Activated T-cell treated with anti-CD3 and anti-CD28 coated beads, Interleukin-2, amount 50 U/mL, for 72 hours (primary cell): ENCODE measurements at places on chromosomes 3 and 15.

DNA sequence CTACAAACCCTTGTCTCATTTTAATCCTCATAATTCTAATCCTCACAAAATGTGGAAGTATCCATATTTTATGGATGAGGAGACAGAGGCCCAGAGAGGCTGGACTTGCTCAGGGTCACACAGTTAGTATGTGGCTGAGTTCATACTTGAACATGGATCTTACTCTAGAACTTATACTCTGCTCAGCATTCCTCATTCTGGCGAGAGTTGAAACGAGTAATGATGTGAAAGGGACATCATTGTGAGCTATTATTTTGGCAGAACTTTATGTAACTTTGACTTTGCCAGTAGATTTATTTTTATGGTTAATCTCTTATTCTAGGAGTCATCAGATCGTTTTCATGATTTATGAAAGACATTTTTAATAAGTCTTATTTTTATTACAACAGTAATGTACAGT is 17.5 kb downstream of the AKAP13 start:
- no peak for DNase-seq

DNA sequence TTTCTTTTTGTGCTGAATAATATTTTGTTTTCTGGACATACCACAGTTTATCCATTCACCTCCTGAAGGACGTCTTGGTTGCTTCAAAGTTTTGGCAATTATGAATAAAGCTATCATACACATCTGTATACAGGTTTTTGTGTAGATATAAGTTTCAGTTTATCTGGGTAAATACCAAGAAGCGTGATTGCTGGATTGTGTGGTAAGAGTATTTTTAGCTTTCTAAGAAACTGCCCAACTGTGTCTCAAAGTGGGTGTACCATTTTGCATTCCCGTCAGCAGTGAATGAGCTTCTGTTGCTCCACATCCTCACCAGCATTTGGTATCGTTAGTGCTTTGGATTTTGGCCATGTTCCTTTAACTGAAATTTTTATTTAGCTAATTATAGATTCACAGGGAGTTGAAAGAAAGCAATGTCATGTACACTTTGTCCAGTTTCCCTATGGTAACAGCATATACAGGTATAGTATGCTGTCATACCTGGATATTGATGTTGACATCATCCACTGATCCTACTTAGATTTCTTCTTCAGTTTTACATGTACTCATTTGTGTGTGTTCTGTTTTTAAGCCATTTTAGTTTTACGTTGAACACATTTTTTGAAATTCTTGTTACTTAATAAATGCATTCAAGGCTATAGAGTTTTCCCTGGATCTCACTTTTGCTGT is 11.9 kb downstream of the ARID3B start:
- no peak for DNase-seq

DNA sequence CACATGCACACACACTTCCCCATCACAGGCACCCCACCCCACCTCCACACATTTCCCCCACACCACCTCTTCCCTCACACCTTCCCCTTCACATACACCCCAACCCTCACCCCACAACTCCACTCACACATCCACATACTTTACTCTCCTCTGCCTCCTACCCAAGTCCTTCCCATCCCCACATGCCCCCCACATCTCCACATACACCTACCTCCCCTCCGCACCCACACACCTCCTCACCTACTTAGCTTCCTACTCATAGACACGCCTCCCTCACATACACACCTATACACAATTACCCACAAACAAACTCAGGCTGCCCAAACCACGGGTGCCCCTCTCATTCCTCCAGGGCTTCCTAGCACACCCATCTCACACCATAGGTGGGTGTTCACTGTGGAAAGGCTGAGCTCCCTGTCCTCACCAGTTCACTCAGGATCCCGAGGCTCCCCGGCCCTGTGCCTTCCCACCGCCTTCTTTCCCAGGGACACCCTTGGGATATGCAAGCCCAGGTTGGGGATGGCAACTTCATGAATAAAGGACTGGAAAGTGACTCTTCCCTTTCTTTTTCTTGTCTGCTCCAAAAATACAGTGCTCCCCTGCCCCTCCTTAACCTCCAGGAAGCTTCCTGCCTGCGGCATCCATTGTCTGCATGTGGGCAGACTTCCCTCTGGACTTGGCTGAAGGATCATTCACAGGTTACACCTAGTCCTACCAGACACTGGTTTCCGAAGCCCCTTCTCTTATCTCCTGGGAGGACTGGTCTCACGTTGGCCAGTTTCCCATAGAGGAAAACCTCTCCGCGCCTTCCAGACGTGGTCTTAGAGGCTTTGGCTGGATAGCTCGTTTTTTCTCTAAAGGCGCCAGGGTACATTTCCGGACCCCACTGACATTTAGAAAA is 61.5 kb downstream of the SLCO2A1 start:
- no peak for DNase-seq

DNA sequence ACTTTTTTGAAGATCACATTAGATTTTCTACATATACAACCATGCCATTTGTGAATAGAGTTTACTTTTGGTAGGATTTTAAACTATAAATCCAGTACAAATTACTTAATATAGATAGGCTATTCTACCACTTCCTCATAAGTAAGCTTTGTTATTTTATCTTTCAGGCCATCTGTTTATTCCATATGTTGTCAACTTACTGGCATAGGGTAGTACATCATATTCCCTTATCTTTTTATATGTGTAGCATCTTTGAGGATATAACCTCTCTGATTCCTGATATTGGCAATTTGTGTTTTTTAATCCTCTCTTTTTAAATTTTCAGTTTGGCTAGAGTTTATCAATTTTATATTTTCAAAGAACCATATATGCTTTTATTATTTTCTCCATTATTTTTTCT is 515.4 kb downstream of the DIPK2A start:
- DNase-seq = no peak

DNA sequence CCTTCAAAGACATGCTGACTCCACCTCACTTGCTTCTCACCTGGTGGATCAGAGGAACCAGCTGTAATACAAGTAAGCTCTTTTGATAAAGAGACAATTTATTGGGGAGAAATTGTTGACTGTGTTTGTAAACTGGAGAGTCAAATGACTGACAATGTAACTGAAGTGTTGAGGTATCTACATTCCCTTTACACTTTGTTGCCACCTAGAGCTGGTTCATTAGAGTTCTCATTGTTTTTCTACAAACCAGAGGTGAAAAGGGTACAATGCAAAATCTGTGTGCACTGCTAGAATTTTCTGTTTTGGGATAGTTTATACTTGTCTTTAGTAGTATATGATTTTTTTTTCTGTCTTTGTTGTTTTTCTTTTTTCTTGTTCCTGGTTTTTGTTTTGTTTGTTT is 8.7 kb upstream of the LRRC58 start:
- no peak for DNase-seq
